ENCODE measurements at places on chromosomes 6 and 20. TPM values are rescaled to one million over a fixed set of nuclear protein-coding genes. Genes with fewer than 3 reads are reported as not detected.

DNA sequence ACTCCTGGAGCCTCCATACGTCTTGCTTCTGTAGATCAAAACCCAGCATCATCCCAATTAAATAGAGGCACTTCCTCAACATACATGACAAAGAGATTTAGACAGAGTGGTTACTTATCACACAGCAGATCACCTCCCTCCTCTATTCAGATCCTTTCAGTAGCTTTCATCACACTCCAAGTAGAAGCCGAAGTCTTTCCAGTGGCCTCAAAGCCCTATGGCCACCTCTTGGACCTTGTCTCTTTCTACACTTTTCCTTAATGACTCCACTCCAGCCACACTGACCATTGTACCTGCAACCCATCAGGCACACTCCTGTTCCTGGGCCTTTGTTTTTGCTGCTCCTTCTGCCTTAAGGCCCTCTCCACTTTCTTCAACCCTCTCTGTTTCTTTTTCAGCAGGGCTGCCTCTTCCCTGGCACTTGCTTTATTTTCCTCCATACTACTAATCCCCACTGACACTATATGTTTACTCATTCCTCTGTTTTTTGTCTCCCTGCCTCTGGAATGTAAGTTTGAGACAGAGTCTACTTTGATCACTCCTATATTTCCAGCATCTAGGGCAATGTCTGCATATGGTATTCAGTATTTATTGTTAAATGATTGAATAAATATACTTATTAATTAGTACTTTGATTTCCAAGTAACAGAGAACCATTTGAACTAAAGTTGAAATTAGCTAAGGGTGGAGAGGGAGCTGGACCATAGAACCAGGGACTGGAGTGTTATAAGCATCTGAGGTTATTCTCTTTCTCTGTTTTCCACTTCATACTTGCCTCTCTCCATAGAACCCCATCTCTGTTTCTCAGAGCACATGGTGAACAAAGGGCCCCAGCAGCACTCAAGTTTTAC lies 43.4 kb upstream of the TRAM2 start:
- no peak for DNase-seq

- DNase-seq = no peak
These were observed 232.8 kb upstream of the GMDS start for GRCh38 chr6:2478200-2478599.

The SIRPB2 gene
- not detected for total RNA-seq

DNA sequence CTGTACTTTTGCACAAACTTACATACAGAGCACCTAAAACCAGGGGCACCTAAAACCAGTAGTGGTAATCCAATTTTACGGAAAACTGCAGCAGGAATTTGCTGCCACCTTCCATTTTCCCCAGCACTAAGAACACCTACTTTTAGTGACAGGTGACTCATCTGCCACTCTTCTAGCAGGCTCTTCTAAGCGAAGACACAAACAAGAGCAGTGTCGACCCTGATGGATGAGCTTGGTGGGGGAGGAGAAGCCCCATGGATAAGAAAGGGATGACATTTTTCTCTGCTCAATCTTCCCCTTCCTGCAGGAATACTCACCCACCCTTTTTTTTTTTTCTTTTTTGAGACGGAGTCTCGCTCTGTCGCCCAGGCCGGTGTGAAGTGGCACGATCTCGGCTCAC lies 116.9 kb downstream of the GMPR start:
- no peak for DNase-seq

DNA sequence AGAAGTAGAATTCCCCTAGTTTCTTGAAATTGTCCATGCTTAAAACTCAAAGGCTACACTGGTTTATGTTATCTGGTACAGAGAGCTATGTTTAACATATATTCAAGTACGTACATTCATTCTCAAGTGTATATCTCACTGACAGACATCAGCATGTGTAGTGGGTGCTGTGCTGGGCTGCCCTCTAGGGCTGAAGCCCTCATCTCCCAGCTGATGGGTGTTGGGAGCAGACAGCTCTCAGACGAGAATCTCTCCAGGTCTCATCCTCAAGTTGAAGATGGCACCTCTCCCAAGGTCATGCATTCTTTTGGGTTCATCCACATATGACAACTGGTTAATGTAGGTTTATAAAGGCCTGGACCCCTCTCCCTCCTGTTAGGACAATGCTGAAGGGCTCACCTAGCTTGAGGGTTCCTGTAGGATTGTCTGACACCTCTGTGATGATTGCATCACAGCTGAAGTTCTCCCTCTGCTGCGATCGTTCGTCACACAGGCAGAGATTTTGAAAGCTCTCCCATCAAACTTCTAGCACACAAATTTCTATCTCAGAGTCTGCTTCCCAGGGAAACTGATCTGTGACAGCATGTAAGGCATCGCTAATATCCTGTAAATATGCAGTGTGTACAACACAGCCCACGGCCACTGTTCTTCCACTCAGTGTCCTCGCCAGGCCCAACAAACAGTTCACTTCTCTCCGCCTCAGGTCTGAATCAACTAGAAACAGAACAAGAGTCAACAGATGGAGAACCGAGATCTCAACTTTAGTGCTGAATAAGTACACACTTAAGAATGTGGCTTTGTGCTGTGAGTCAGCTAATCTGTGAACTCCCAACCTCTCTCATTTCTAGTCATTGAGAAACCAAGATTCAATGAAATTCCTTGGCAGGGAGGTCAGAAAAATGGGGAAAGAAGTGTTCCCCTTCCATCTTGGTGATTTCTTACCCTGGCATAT lies 43.2 kb downstream of the PREP start:
- no peak for DNase-seq

The TINAG gene
- not detected for total RNA-seq

- DNase-seq = no peak
These were observed 93.0 kb upstream of the ELOVL5 start for GRCh38 chr6:53441761-53442160.

DNA sequence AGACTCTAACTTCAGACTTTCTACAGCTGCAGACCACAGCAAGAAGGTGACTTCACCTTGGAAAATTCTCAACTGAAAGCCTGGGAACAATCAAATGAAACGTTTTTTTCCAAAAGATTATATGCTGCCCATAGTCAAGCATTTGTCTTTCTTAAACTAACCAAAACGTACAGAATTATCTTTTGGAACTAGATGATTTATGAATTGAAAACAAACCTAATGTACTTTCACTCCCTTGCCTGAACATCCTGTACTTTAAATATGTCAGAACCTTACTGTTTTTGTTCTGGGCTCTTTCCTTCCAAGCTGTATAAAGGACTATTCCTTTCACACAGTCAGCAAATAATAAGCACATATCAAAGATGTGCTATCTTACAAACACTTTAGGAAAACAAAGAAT lies 62.4 kb upstream of the TNFAIP3 start:
- DNase-seq = no peak

DNA sequence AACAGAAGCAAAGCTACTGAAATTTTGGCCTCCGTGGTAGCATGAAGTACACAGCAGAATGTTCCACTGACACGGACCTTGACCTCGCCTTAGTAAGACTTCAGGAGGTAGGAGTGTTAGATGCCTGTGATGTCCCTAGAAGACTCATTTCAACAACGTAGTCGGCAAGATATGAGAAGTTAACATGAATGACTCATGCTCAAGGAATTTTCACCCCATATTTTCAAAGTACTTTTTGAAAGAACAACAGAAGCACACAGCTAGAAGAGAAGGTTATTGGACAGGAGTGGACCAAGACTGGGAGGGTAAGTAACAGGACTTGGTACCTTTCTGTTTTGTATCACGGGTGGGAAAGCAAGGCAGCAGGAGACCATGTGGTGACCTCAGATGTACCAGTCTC lies 78.0 kb downstream of the DZANK1 start:
- no peak for DNase-seq

- no peak for DNase-seq
These were observed 60.1 kb upstream of the FRMD1 start for GRCh38 chr6:168139121-168139520.

DNA sequence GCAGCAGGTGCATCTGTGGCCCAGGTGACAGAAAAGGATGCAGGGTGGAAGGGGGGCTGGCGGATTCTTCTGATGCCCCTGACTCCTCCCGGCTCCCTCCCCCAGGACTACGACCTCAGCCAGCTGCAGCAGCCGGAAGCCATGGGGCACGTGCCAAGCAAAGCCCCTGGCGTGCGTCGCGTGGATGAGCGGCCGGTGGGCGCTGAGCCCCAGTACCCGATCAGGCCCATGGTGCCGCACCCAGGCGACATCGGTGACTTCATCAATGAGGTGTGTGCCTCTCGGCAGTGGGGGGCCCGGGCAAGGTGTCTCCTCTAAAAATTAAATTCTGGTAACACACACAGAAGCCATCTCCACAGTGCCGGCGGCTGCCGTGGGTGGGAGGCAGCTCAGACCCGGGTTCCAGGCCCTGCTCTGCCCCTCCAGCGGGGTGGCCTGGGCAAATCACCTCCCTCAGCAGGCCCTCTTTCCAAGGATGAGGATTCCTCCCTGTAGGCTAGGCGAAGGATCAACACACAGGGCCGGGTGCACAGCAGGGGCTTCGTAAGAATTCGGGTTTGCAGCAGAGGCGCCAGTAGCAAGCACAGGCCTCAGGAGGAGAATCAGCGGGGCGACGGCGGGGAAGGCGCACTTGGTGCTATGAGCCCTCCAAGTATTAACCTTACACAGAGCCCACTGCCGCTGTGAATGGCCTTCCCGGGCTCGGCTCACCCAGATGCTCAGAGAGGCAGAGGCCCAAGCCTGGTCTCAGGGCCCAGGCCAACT lies 131.5 kb downstream of the TAF4 start:
- DNase-seq = no peak

The DEFB110 gene
- not detected for total RNA-seq

The SPATA25 gene
- 0.74 TPM for total RNA-seq

GRCh38 chr6:22019857-22020256 lies 277.0 kb downstream of the PRL start:
- DNase-seq = no peak

The SALL4 gene
- 0.92 TPM for total RNA-seq

GRCh38 chr6:38522322-38522721 lies 117.4 kb downstream of the BTBD9 start:
- no peak for DNase-seq

The TMX4 gene
- 21.2 TPM for total RNA-seq

The SLC22A3 gene
- total RNA-seq = not detected

DNA sequence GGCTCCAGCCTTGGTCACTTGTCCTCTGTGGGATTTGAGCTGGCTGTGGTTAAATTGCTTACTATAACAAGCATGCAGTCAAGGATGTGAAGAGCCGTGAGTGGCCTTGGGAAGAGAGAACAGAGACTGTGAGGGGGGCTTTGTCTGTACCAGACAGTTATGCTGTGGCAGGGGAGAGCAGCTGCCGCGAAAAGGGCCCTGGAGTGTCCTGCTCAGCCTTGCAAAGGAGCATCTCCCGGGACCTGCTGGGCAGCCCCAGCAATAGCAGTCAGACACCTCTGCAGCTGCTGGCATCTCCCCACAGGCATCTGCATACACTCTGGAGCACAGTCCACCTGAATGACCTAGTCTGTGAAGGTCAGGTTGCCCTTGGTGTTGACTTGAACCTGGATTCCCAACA lies 6.3 kb downstream of the EBF4 start:
- no peak for DNase-seq
